Activated CD4-positive, CD25-positive, alpha-beta regulatory T cell treated with anti-CD3 and anti-CD28 coated beads, Interleukin-2, amount 50 U/mL, for 24 hours (primary cell): ENCODE measurements at places on chromosomes 5 and 9.

GRCh38 chr5:59119480-59119879 lies 536.6 kb downstream of the RAB3C start:
- no peak for ATAC-seq

DNA sequence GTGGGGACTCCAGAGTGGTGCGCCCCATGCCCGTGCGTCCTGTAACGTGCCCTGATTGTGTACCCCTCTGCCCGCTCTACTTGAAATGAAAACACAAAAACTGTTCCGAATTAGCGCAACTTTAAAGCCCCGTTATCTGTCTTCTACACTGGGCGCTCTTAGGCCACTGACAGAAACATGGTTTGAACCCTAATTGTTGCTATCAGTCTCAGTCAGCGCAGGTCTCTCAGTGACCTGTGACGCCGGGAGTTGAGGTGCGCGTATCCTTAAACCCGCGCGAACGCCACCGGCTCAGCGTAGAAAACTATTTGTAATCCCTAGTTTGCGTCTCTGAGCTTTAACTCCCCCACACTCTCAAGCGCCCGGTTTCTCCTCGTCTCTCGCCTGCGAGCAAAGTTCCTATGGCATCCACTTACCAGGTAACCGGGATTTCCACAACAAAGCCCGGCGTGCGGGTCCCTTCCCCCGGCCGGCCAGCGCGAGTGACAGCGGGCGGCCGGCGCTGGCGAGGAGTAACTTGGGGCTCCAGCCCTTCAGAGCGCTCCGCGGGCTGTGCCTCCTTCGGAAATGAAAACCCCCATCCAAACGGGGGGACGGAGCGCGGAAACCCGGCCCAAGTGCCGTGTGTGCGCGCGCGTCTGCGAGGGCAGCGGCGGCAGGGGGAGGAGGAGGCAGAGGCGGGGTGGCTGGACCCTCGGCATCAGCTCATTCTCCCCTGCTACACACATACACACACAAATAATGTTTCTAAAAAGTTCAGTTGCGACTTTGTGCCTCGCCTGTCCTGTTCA lies 668 bp downstream of the GLIS3 start:
- peak; percentile 6 for ATAC-seq

DNA sequence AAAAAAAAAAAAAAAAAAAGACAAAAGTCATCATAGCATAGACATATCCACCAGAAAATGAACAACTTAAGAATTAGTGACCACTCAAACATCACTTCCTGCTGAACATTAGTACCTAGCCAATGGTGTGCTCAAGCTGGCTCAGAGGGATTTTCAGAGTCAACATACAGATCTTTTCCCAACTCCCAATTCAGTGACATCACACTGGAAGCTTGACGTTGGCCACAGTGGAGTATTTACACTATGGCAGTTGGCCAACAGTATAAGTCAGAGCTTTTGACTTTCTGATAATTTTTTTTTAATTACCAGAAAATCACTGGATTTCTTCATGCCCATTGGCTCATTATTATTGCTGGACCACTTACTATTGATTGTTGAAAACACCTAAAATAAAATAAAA lies 383.5 kb downstream of the ARHGEF28 start:
- ATAC-seq = no peak

DNA sequence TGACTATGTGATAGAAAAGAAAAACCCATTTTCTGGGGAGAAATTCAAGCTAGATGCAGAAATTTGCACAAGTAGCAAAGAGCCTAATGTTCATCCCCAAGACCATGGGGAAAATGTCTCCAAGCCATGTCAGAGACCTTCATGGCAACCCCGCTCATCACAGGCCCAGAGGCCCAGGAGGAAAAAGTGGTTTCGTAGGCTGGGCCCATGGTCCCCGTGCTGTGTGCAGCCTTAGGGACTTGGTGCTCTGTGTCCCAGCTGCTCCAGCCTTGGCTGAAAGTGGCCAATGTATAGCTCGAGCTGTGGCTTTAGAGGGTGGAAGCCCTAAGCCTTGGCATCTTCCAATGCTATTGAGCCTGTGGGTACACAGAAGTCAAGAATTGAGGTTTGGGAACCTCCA lies 711.2 kb upstream of the ZNF608 start:
- no peak for ATAC-seq
